Hypothalamus (tissue), 51 donors: ENCODE measurements at places on chromosomes 4 and X.

DNA sequence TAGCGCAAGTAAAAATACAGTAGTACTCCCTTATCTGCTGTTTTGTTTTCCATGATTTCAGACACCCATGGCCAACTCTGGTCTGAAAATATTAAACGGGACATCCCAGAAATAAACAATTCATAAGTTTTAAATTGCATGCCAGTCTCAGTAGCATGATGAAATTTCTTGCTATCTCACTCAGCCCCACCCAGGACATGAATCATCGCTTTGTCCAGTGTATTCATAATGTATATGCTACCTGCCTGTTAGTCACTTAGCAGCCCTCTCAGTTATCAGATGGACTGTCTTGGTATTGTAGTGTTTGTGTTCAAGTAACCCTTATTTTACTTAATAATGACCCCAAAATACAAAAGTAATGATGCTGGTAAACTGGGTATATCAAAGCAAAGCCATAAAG is 158.2 kb upstream of the DDIT4L start:
- no peak for DNase-seq

GRCh38 chr4:147842573-147842972 is 110.7 kb downstream of the ARHGAP10 start:
- no peak for DNase-seq

DNA sequence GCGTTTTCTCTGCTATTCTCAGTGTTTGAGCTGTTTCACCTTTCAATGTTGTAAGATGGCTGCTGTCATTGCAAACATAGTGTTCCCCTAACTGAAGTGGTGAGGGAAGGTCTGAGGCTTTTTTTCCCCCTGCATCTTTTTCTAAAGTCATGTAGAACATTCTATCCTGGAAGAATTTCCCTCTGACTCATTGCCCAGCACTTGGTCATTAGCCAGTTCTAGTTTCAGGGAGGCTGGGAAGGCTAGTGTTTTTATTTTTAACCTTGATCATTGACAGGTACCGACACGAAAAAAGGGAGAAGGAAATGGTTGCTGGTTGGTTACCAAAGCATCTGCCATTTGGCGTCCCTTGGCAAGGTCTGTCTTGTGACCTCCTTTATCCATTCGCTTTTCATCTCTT is 6.6 kb downstream of the LANCL3 start:
- no peak for DNase-seq

- DNase-seq: no peak
Observed at GRCh38 chrX:122119361-122119760, 1064.7 kb upstream of the GRIA3 start.

DNA sequence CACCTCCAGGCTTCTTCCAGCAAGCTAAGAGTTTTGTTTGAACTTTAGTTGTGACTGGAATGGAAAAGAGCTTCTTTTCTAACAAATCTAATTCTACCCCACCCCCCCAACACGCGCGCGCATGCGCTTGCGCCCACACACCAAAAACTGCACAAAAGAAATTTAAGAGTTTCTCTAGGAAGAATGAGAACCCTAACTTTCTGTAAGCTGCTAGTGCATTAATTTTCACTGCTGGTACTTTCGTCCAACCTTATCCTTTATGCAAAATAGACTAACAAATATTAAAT is 9.0 kb upstream of the INTU start:
- DNase-seq: peak; percentile 63

DNA sequence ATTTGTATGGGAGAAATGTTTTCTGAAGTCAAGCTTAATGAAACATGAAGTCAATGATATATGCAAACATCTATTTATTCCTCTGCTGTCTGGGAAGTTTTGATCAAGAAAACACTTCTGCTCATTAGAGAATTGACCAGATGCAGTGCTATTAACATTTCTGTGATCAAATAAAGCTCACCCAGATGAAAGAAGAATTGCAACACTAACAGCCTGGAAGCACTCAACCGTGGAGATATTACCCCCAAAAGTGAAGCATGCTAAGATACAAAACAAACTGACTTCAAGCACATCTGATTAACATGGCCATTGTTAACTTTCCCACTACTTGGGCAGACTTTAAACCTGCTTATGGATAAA is 73.7 kb upstream of the GUCY1A1 start:
- DNase-seq: no peak

GRCh38 chr4:43089730-43090129 is 197.2 kb downstream of the GRXCR1 start:
- no peak for DNase-seq

GRCh38 chrX:40418813-40419195 is 162.0 kb upstream of the ATP6AP2 start:
- DNase-seq: no peak

- no peak for DNase-seq
Observed at GRCh38 chr4:160450876-160451275, 1348.0 kb downstream of the RAPGEF2 start.

GRCh38 chr4:143643399-143643798 is 57.1 kb downstream of the FREM3 start:
- DNase-seq: no peak

- DNase-seq: no peak
Observed at GRCh38 chrX:103360092-103360491, 3.8 kb downstream of the TCEAL9 start.

DNA sequence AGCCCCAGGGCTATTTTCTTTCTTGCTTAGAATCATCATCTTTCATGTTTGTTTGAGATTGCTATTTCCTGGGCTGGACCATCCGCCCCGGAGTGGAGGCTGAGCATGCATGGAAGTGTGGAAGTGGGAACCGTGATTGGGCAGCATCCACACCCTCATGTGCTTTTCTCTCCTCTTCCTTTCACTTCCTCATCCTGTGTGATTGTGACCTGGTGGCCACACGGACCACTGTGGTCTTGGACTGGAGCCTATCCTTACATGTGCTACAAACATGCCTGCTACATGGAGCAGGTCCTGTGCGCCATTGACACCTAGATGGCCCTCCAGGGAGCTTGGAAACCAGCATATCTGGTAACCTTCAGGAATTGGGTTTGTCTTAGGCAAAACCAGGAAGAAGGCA is 175.9 kb upstream of the LCORL start:
- DNase-seq: no peak

GRCh38 chr4:24126776-24127175 is 236.9 kb upstream of the PPARGC1A start:
- no peak for DNase-seq

DNA sequence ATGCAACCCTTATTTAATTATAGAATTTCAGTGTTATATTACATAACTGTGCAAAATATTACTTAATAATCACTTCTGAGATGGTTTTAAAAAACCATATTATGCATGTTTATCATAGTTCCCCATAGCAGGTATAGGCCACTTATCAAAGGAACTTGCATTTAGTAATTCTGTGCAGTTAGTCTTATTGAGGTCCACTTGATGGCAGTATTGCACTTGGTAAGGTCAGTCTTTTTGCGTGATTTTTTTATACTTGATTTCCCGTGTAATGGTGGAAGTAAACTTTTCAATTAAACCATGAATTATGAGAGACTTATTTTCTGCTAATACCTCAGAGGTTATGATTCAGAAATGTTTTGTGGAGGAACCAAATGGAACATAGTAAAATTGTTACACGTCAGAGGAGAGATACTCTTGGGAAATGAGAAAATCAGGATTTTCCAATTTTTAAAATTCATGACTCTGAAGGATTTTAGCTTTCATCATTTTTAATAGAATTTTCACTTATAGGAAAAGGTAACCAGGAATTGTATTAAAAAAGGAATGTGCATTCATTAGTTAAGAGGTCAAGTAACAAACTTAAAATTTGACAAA is 230.0 kb downstream of the CCSER1 start:
- DNase-seq: no peak

GRCh38 chr4:76441881-76442280 is 6.9 kb downstream of the SHROOM3 start:
- no peak for DNase-seq

- no peak for DNase-seq
Observed at GRCh38 chr4:159297091-159297490, 194.2 kb downstream of the RAPGEF2 start.

DNA sequence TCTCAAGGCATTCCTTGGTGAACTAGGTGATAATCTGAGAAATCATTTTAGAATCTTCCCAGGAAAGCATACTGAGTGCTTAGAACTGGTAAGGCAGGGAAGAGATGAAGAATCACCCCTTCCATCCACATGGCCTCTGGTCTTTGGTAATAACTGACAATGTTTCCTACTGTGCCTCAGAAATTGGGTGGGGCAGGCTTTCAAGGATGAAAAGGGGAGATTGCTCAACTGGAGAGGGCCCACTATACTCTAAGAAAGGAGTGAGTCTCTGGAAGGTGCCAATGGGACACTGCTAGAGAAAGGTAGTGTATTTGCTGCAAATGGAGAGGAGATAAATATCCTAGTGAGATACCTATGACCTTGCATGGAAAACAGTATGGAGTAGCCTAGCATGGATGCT is 135.0 kb upstream of the SCML1 start:
- no peak for DNase-seq

- DNase-seq: no peak
Observed at GRCh38 chr4:144402176-144402575, 243.8 kb upstream of the HHIP start.

DNA sequence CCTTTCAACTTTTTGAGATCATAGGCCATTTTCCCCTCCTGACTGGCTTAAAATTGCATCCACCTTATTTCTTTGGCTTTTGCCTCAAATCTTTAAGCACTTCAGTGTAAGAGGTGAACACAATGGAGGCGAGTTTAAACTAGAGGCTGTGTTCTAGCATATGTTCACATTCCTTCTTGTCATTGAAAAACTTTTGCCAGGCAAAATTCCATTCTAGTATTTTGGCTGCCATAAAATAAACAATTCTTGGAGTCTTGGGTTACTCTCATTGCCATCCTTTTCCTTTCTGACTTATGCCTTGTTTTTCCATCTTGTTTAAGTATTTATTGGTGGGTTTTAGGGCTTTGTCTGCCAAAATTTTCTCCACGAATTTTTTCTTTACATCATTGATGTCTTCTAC is 137.3 kb upstream of the ANXA10 start:
- DNase-seq: no peak
